ENCODE measurements at places on chromosomes 1 and 21. TPM values are rescaled to one million over a fixed set of nuclear protein-coding genes. Genes with fewer than 3 reads are reported as not detected.

- H3K4me1 ChIP-seq = no peaks in the 10 kb centered on the region
- H3K27me3 ChIP-seq = no peaks in the 10 kb centered on the region
- H3K36me3 ChIP-seq = no peaks in the 10 kb centered on the region
- H3K27ac ChIP-seq = no peak overlapping the region
These were observed 339.8 kb downstream of the PRDM2 start for GRCh38 chr1:14039582-14040430.

- no peak overlapping the region for H3K4me3 ChIP-seq
- peaks cover 16% of the 10 kb centered on the region for H3K4me1 ChIP-seq
- peaks cover 7% of the 10 kb centered on the region for H3K36me3 ChIP-seq
- peak; percentile 93 for DNase-seq
- no peaks in the 10 kb centered on the region for H3K27me3 ChIP-seq
These were observed 74.6 kb downstream of the OBSCN start for GRCh38 chr1:228282329-228283042.

GRCh38 chr1:46289976-46290375 is 13.4 kb downstream of the LRRC41 start:
- peaks cover 23% of the 10 kb centered on the region for H3K4me1 ChIP-seq
- H3K4me3 ChIP-seq = no peak overlapping the region
- no peak for DNase-seq
- H3K27ac ChIP-seq = no peak overlapping the region
- peaks cover 7% of the 10 kb centered on the region for H3K36me3 ChIP-seq

- H3K4me1 ChIP-seq = no peaks in the 10 kb centered on the region
- no peaks in the 10 kb centered on the region for H3K36me3 ChIP-seq
- no peak for DNase-seq
- H3K4me3 ChIP-seq = no peak overlapping the region
- H3K27me3 ChIP-seq = no peaks in the 10 kb centered on the region
These were observed 8.1 kb downstream of the SDC3 start for GRCh38 chr1:30900486-30900885.

- DNase-seq = no peak
- no peaks in the 10 kb centered on the region for H3K4me1 ChIP-seq
- H3K27me3 ChIP-seq = no peaks in the 10 kb centered on the region
- H3K36me3 ChIP-seq = no peaks in the 10 kb centered on the region
- no peak overlapping the region for H3K4me3 ChIP-seq
These were observed 69.0 kb downstream of the HHAT start for GRCh38 chr1:210397681-210398080.

Gene HSD11B1
- 1.4 TPM for total RNA-seq

DNA sequence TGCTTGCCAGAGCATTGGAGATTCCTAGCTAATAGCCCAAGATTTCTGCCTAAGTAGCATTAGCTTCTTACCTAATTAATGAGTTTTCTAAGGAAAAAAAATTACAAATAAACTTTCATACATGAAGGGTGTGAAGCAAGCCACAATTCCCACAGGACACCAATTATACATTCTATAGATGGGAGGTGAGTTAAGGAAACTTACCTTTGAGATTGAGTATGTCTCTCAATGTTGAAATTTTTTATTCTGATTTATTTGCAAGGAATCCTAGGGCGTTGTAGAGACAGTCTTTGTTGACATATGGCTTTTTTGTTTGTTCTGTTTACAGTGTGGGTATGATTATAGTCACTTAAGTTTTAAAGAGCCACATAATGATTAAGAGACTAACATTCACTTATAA is 313.0 kb downstream of the RYR2 start:
- no peak for DNase-seq
- no peak overlapping the region for H3K27ac ChIP-seq
- no peak overlapping the region for H3K4me3 ChIP-seq
- H3K27me3 ChIP-seq = no peaks in the 10 kb centered on the region
- no peaks in the 10 kb centered on the region for H3K36me3 ChIP-seq

DNA sequence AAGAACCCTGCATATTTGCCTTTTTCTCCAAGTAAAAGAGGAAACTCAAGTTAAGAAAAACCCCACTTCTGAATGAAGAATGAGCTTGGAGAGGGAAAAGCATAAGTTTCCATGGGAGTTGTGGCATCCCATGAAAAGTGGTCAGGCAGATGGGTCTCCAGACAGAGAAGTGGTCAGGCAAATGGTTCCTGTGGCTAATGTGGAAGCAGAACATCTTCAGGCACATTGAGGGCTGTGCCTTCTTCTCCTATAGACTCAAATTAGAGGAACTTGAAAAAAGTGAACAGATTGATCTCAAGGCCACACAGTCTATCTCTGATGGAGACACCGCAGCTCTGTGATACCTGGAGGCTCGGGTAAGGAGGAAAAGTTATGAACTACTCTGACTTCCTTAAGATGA is 55.7 kb upstream of the KIRREL1 start:
- H3K4me3 ChIP-seq = no peak overlapping the region
- peaks cover 5% of the 10 kb centered on the region for H3K27me3 ChIP-seq
- no peak for DNase-seq
- no peaks in the 10 kb centered on the region for H3K36me3 ChIP-seq
- no peak overlapping the region for H3K27ac ChIP-seq
